ENCODE measurements at places on chromosomes 2 and 18.

- DNase-seq, result no peak
These were observed 6.2 kb downstream of the GGCX start for GRCh38 chr2:85554980-85555612.

- no peak for DNase-seq
These were observed 1.7 kb upstream of the PMAIP1 start for GRCh38 chr18:59898093-59898492.

GRCh38 chr18:45844938-45845337 lies 19.5 kb downstream of the SIGLEC15 start:
- no peak for DNase-seq

DNA sequence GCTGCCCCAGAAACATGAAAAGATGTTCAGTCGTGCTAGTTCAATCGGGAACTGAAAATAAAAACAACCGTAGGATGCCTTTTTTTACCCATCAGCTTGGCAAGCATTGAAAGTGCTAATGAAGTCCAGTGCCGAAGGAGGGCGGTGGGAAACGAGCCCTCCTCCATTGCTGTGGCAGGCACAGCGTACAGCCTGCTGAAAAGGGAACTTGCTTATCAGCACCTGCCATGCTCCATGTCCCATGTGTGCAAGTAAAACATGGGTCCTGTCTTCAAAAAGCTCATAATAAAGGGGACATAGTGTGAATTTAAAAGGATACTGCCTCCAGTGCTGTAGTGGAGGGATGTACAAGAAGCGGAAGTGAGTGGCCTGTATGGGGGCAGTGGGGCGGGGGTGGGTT lies 82.4 kb downstream of the ARMC9 start:
- DNase-seq, result no peak

DNA sequence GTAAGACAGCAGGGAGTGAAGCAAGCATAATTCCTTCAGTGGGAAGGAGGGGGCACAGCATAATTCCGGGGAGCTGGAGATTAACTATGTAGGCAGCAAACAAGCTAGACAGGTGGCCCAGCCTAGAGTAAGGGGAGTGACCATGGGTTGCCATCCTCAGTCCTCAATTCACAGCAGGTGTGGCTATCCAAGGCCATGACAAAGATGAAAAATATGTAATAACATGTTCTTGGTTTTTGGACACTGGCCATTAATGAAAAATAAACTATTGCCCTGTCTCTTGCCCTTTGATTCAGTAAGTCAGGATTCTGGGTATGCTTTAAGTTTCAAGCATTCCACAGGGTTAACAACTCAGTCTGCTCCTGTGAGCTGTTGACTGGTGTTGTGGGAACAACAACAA lies 65.0 kb downstream of the CYP1B1 start:
- no peak for DNase-seq

GRCh38 chr2:230008708-230009066 lies 60.0 kb downstream of the SLC16A14 start:
- no peak for DNase-seq

DNA sequence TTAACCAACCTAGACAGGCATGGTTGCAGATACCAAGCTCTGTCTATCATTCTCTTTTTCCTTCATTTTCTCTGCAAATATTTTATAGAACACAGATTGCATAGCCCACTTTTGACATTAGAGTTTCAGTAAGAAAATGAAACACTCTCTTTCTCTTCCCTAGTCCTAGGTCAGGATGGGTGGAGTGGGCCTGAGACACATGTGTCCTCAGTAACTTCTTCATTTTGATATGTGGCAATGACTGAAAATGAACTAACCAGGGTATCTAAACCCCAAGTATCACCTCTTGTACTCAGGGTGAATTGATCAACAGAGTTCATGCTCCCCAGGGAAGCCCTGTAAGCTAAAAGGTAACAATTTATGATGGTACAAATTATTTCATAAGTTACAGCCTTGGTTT lies 37.0 kb upstream of the KYNU start:
- no peak for DNase-seq

- no peak for DNase-seq
These were observed 108.1 kb downstream of the FTCDNL1 start for GRCh38 chr2:199742884-199743283.

DNA sequence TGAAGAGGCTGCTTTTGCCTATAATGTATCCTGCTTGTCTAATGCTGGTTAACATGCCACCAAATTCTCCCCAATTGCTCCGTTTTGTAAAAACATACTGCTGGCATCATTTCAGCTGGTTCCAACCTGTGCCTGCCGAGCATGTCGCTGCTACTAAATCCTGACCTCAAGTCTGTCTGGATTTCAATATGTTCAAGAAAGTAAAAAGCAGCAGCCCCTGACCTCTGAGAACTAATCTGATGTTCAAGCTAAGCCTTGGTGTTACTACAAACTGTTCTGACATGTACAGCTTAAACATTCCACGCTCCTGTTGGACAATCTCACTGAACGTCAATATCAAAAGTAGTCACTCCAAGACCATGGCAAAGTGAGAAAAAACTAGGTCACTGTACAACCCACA lies 46.3 kb downstream of the SFT2D3 start:
- no peak for DNase-seq

DNA sequence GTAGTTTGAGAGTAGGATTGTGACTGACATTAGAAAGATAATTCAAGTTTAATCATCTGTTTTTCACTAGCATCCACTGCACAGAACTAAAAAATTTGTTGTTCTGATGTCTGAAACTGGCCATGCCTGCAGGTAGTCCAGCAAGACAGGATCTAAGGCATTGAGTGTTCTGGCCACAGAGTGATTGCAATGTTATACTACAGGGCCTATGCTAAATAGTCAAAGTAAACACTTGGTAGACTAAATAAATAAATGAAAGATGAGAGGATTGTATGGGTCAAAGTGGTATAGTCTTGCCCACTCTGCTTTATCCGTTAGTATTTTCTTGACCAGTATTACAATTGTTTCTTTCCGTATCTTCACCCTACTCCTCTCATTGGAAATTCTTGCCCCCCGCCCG lies 27.6 kb upstream of the FANCL start:
- DNase-seq, result no peak

DNA sequence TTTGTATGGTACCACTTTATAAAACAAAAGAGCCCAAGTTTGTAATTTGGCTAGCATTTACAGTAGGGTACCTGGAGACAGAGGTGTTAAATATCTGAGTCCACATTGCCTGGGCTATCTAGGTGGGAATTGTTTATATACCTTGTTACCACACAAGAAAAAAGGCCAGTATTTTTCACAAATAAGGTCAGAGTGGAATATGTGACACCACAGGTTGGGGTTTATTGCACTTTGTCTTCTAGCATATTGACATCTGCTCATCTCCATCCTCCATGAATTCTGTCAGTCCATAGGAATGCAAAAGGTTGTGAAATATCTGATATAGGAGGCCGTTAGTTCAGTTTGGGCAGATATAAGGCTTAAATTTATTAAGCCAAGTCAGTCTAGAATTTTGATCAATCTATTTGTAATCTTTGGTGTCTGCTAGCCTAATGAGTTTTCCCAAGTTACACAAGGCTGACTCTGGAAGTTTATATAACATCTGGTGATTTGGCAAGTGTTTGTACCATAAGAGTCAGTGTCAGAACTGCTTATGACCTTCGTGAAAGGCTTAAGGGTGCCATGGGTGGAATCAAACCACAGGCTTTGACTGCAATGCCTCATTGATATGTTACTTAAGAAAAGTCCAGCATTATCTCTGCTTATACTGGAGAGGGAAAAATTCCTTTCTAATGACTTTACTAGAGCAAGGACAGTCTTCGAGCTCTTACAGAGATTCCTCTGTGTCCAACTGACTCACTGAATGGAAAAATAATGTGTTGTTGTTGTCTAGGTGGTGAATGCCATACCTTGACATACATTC lies 11.3 kb upstream of the DPP4 start:
- DNase-seq, result no peak

DNA sequence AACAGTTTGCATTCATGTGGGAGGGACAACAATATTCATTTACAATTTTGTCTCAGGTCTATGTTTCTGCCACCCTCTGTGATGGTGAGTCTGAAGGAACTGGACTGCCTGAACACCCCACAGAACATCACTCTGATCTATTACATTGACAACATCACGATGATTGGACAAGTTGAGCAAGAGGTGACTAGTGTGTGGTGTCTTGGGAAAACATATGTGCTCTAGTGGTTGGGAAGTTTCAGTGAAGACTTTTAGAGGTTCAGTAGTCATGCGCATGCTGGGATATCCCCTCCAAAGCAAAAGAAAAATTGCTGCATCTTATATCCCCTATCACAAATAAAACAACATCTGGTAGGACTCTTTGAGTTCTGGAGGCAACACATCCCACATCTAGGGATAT lies 18.6 kb upstream of the CTLA4 start:
- DNase-seq, result no peak

- DNase-seq, result no peak
These were observed 314.7 kb downstream of the METTL4 start for GRCh38 chr18:2256577-2256976.

DNA sequence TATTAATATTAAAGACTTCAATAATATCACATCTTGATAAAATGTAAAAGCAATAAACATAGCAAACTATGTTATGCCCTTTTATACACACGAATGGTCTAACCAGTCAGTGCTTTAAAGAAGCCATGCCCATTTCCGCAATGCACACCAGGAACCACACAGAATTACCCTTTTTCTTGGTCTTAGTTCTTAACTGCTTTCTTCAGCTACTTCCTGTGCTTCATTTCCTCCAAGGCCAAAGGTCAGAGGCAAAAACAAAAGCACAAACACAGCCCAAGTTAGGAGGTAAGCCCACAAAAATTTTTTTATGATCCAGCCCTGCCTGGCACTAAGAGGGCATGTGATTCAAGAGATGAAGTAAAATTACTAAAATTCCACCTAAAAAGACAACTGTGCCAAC lies 267.2 kb downstream of the FBXO15 start:
- no peak for DNase-seq

DNA sequence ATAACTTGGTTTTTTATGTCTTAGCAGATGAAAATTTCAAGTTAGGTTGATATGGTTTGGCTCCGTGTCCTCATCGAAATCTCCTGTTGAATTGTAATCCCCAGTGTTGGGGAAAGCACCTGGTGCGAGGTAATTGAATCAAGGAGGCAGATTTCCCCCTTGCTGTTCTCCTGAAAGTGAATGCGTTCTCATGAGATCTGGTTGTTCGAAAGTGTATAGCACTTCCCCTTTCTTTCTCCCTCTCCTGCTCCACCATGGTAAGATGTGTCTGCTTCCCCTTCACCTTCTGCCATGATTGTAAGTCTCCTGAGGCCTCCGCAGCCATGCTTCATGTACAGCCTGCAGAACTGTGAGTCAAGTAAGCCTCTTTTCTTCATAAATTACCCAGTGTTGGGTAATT lies 242.1 kb upstream of the TNP1 start:
- DNase-seq, result no peak

- no peak for DNase-seq
These were observed 871.0 kb downstream of the EPHA4 start for GRCh38 chr2:220701115-220701514.

DNA sequence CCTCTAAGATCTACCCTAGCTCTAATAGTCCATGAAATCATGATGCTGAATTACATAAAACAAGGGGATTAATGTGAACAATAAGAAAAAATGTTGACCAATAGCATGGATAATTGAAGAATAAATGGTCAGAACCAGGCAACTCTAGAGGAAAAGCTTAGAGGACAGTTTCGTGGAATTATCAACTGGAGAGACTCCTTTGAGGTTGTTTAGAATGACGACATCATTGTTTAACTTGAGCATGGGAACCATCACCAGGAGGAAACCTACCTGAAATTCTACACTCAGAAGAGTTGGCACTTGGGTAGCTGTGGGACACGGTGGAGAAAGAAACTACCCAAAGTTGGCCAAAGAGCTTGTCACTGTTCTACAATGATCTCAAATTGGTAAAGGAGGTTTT lies 179.2 kb upstream of the EPAS1 start:
- DNase-seq, result no peak

GRCh38 chr2:238868616-238869292 lies 20.9 kb downstream of the TWIST2 start:
- DNase-seq, result no peak

GRCh38 chr2:36469106-36469477 lies 113.5 kb downstream of the CRIM1 start:
- no peak for DNase-seq

- DNase-seq, result no peak
These were observed 132.4 kb downstream of the TMEM163 start for GRCh38 chr2:134586326-134586965.

DNA sequence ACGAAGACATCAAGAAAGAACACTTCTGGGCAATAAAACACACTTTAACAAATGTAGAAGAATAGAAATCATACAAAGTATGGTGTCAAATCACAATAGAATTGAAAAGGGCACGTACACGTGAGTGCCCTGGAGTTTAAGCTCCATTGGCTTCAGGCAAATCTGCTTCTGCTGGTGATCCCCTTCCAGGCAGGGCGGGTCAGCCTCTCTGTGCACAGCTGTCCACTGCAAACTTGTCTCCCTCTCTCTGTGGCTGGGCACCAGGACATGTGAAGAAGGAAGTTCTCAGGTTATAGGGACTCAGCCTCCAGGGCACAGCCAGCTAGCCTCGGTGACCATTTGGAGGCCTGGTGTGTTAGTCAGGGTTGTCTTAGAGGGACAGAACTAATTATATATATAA lies 66.0 kb downstream of the ST3GAL5 start:
- DNase-seq, result no peak

GRCh38 chr2:120305296-120305695 lies 40.6 kb upstream of the INHBB start:
- no peak for DNase-seq

DNA sequence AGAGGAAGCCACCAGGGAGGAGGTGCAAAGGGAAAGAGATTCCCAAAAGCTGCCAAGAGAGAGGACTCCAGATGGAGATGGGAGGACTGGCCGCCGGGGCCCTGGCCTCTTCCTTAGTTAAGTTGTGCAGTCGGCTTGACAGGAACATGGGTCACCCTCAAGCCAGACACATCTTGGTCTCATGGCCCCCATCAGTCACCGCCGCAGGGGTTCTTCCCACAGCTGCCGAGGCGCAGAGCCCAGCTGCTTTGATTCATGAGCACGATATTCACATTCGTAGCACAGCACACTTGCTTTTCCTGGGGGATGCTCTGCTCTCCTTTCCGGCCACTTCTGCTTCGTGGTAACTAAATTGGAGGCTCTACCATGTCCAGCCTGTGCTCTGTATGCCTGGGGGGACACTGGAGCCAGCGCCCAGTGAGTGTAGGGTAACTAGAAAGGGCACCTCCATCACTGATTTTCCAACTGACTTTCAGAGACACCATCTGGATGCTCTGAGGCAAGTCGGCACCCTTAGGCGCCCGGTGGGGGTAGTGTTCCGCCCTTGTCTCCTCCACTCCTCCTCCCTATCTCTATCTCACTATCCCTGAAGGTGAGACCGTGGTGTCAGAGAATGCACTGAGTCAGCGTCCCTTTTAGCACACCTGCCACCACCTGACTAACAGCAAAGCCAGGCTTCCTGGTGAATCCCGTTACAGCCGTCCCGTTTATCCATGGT lies 13.3 kb downstream of the TWIST2 start:
- no peak for DNase-seq

- DNase-seq, result no peak
These were observed 833.8 kb upstream of the PIK3C3 start for GRCh38 chr18:41121116-41121826.

DNA sequence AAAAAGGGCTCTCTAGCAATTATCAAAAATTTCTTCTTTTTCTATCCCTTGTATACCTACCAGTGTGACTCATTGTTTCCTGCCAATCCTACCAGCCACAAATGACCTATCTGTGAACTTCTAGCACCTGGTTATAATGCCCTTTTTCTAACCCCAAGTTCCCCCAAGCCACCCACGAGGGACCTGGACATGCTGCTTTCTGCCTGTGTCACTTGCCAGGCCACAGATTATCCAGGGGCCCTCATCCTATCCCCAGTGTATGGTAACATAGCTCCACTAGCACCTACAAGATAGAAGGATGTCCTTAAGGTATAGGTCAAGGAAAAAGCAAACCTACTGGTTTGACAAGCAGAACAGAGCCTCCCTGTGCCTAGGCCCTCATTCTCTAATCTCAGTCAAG lies 26.8 kb downstream of the AAK1 start:
- DNase-seq, result peak; percentile 32

Data from stimulated activated CD4-positive, alpha-beta T cell treated with anti-CD3 and anti-CD28 coated beads, Interleukin-2, amount 100 ng/mL, for 24 hours (primary cell).